ACHN (cell line): ENCODE measurements at places on chromosomes 5 and 9.
A peak's percentile ranks its signal among the peaks of the same experiment; 100 is the strongest.

DNA sequence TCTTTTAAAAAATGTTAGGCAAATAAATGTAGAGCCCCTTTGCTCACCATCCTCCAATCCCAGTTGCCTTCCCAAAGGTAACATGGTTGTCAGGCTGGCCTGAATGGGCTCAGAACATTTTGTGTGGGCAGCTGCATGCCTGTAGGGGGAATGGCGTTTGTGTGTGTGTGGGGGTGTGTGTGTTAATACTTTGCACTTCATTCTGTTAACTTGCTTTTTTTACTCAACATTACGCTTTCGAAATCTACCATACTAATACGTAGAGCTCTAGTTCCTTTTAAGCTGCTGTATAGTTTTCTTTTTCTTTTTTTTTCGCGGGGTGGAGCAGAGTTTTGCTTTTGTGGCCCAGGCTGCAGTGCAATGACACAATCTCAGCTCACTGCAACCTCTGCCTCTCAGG, 14.0 kb downstream of the MYOZ3 start:
- no peak for DNase-seq

DNA sequence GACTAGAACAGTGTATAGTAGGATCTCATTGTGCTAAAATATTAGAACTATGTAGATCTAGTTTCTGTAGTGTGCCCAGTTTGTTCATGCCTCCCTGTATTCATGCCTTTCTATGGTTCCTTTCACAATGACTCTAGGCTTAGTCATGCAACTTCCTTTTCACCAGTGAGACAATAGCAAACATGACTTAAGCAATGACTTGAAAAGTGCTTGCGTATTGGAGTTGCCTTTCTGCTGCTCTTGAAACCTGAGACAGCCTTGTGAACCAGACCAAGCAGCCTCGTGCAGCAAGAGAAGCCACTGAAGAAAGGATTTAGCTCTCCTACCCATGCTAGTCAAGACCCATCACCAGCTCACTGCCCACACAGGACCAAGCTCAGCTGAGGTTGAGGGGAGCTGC, 294.5 kb upstream of the TAS2R1 start:
- DNase-seq, result peak; percentile 35

- DNase-seq, result no peak
These were observed 143.8 kb downstream of the PALM2AKAP2 start for GRCh38 chr9:109923806-109924205.

DNA sequence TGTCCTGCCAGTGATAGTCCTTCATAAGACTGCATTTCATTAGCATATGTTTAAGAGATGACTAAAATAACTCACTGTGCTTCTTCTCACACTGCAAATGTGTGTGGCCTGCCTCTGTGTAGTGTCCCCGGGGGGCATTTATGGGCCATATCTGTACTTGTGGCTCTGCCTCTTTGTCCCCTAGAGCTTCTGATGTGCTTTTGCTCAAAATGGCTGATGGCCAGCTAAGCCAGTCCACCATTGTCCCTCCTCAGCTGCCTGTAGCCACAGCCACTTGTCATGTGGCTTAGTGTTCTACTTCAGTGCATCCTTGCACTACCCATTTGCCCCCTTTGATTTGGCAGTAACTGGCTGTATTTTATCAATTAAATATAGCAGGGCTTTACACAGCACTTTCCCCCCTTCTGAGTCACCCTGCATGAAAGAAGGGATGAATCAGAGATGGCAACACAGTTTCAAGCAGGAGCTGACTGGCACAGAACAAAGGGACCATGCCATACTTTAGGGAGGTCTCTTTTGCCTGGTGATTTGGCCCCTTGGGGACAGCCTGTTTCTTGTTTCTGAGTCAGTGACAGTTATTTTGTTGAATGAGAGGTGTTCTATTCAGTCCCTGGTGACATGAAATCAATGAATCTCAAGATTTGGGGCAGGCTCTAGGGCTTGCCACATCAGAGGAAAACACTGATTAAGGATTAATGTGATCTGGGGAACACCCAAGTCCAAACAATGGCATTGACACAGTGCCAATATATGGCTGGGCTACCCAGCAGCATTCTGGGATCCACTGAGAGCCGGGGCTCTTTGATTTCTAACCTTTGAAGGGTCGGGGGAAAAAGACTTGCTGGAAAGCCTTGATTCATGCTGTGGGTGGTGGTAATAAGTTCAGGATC, 245.5 kb downstream of the SMARCA2 start:
- DNase-seq, result peak; percentile 39

- DNase-seq, result peak; percentile 29
These were observed 745 bp upstream of the CLTA start for GRCh38 chr9:36189976-36190375.

GRCh38 chr5:154995679-154996078, 17.9 kb upstream of the KIF4B start:
- no peak for DNase-seq

- no peak for DNase-seq
These were observed 142.0 kb upstream of the TRPM3 start for GRCh38 chr9:71263451-71263850.

- DNase-seq, result peak; percentile 32
These were observed 76.8 kb downstream of the LMX1B start for GRCh38 chr9:126690431-126691051.

DNA sequence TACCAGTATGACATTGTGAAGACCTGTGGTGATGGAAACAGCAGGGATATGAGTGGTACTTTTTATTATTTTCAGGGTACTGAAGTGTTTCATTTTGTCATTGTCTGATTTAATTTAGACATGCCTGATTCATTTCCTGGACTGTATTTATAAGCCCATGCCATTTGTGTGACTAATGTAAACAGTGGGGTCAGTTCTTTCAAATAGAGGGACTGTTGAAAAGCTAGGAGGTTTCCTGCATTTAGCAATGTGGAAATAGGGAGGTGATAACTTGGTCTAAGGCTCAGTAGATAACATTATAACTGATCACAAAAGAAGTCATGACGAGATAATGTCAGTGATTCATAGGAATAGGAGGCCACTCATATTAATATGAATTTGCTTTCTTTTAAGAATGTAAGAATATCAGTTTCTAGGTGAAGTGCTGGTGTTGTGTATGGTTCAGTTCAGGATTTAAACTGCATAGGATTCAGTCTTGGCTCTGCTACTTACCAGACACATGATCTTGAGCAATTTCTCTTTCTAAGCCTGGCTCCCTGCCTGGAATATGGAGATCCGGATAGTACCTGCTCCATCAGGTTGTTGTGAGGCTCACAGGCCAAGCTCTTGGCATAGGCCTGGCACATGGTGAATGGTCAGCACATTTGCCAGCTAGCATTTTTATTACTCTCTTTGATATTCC, 7.5 kb downstream of the RASGRF2 start:
- peak; percentile 8 for DNase-seq

DNA sequence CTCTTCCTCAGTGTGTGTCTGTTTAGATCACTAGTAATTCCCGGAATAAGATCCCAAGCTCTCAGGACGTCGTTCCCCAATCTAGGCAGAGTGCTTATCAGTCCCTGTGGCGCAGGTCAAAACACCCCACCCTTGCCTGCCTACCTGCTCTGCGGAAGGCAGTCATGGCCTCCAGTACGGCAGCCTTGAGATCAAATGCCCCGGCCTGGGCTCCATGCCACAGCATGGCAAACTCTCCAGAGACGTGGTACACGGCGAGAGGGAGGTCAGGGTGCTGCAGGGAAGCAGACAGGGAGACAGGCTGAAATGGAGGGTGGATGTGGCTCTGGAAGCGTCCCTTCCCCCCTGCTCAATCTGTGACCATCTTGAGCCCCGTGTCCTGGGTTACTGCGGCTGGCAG, 12.0 kb upstream of the HDHD3 start:
- DNase-seq, result no peak

DNA sequence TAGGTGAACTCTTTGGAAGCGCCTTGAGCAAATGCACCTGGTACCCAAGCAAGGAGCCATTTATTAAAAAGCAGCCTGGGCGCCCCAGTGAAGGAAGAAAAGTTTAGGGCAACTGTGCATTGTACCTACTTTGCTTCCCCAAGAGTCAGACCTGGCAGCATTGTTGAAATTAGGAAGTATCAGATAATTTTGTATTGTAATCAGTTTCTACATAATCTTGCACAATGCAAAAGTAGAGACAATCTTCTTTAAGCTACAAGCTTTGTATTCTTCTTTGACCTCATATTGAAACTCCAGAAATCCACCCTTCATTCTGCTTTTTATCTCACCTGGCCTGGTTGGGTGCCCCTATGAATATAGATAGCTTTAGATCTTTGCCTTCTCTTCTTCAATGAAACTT, 490.8 kb downstream of the RASEF start:
- no peak for DNase-seq

GRCh38 chr9:33377089-33377715, 25.2 kb downstream of the AQP7 start:
- DNase-seq, result no peak

- DNase-seq, result no peak
These were observed 69.1 kb upstream of the OLFM1 start for GRCh38 chr9:135018306-135018915.

DNA sequence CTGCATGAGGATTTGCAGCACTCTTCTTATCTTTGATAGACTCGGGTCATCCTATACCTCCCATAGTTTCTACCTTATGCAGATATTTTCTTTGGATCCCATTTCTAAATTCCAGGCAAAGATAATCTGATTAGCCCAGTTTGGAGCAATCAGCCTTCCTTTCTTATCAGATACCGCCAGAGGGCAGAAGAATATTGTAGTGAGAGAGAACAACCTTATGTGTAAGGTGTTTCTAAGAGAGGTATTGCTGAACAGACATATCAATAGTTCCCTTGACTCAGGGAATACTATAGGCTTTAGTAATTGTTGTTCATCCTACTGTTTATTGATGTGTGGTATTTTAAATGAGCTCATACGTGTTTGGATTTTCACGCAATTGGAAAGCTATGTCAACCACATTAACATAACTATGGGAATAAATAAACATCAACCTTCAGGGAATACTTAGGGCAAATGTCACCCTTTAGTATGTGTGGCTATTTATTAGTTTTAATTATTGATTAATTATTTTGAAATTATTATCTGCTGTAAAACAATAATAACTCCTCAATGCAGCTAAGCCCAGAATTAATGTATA, 1435.2 kb upstream of the CDH9 start:
- no peak for DNase-seq

GRCh38 chr5:169956756-169957155, 23.5 kb downstream of the INSYN2B start:
- DNase-seq, result no peak

GRCh38 chr9:100555471-100555870, 22.4 kb upstream of the CAVIN4 start:
- DNase-seq, result no peak

- DNase-seq, result no peak
These were observed 39.7 kb downstream of the ACTL7B start for GRCh38 chr9:108816037-108816436.

GRCh38 chr9:10052916-10053315, 559.9 kb downstream of the PTPRD start:
- DNase-seq, result no peak

GRCh38 chr5:178440181-178440580, 150.0 kb downstream of the COL23A1 start:
- DNase-seq, result no peak

DNA sequence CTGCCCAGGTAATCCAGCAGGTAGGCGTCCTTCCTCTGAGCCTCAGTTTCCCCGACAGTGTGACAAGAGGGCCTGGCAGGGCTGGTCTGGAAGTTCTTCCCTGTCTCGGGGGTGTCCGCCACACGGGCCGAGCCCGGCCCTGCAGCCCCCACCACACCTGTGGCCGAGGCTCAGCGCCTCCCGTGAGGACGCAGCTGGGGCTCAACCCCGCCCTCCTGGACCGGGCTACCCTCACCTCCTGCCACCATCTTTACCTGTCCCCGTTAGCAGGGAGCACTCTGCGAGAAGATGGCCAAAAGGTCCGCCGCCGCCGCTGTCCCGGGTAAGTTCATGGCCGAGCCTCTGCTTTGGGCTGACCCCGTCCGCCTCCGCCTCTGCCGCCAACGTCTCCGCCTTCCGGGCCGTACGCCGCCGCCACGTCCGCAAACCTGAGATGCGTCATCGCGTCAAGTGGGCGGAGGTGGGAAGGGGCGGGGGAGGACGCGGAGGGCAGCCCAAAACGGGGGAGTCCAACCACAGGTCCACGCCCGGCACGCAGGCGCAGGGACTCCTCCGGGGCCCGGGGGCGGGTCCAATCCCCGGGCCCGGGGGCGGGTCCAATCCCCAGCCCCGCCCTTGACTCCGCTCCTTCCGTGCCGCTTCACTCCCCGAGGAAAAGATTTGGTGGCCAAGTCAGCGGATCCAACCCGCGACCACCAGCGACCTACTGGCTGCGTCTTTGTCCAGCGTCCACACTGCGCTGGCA, at the start of gene LYSMD3:
Gene LYSMD3, minus strand, starts transcription at position 391 of the 745 bp plus-strand sequence. CDS start 4,295 bp downstream, outside the sequence.
- DNase-seq, result peak; percentile 94

DNA sequence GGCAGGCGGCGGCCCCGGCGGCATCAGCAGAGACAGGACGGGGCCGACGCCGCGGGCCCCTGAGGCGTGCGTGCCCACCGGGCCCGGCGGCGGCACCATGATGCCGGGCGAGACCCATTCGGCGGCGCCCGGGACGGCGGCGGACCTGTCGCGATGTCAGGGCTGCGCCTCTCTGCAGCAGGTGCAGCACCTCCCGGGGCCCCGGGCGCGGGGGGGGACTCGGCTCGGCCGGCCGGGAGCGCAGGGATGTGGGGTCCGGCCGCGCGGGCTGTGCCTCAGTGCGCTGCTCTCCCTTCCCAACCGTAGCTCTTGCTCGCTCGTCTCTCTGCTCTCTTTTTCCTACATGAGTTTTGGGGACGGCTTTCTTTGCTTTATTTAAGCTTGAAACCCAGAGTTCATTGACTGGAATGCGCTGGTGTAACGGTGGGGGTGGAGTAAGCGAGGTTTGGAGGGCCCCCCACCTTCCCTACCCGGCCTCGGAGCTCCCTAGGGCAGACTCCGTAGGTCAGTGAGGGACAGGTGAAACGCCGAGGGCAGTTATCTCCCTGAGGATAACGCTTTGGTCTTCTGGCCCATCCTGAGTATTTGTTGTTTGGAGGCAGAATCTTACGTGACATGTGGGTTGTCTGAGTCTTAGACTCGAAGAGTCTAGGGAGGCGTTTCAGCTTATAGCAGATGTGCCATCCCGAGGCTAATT, 490 bp downstream of the ICE1 start:
- peak; percentile 13 for DNase-seq

DNA sequence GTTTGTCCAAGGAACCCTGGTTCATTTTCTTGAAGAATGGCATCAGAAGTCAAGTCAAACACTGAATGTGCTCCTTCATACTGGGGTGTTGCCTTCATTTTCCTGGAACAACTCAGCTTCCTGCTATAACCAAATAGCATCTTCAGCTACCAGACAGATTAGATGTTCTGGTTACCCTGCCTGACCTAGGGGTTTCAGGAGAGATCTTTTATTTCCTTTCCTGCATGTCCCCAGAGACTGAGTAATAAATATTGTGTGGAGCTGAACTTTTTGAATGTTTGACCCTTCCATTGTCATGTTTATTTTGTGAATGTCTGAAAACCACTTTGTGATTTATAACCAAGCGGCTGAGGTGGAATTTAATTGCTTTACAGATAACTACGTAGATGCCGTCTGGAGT, 147.1 kb downstream of the IRX1 start:
- DNase-seq, result no peak

- DNase-seq, result no peak
These were observed 1.5 kb downstream of the PAPPA start for GRCh38 chr9:116154976-116155697.
